ENCODE measurements at places on chromosomes 5 and 9. TPM values are rescaled to one million over a fixed set of nuclear protein-coding genes. Genes with fewer than 3 reads are reported as not detected.

FAM169A gene
- 0.13 TPM for total RNA-seq

SLC45A2 gene
- 0.17 TPM for total RNA-seq

PTGER4 gene
- 25.0 TPM for total RNA-seq

LCN2 gene
- not detected for total RNA-seq

ZNF483 gene
- total RNA-seq, result 1.6 TPM

PITX1 gene
- total RNA-seq, result 3.5 TPM

MVB12B gene
- 3.5 TPM for total RNA-seq

GPR150 gene
- total RNA-seq, result 0.40 TPM

NR5A1 gene
- not detected for total RNA-seq

S100Z gene
- not detected for total RNA-seq

PAEP gene
- total RNA-seq, result not detected

ANKRD34B gene
- total RNA-seq, result not detected

IER5L gene
- 58.8 TPM for total RNA-seq

HNRNPH1 gene
- total RNA-seq, result 475 TPM

CEL gene
- 0.20 TPM for total RNA-seq

KYAT1 gene
- total RNA-seq, result 13.3 TPM

CD72 gene
- 0.78 TPM for total RNA-seq

NIPAL4 gene
- 0.07 TPM for total RNA-seq

SIT1 gene
- 0.07 TPM for total RNA-seq

C9 gene
- not detected for total RNA-seq

UAP1L1 gene
- 38.3 TPM for total RNA-seq

GDA gene
- total RNA-seq, result not detected

ALDH1B1 gene
- total RNA-seq, result 18.4 TPM

FAF2 gene
- total RNA-seq, result 42.4 TPM

HTR4 gene
- 0.07 TPM for total RNA-seq

RIC1 gene
- 40.3 TPM for total RNA-seq

TSSK1B gene
- total RNA-seq, result 0.46 TPM

ITGA2 gene
- total RNA-seq, result 167 TPM

PCDHA9 gene
- total RNA-seq, result 0.07 TPM

CDKN2B-AS1 gene
- total RNA-seq, result 1.3 TPM

HSPB3 gene
- total RNA-seq, result 0.85 TPM

ZSWIM6 gene
- 13.7 TPM for total RNA-seq

IL5 gene
- not detected for total RNA-seq

SLC4A9 gene
- 0.07 TPM for total RNA-seq

MAMDC2 gene
- 4.7 TPM for total RNA-seq

CATSPER3 gene
- total RNA-seq, result 0.10 TPM

FOXD4 gene
- total RNA-seq, result 0.13 TPM

PCDHA6 gene
- total RNA-seq, result 0.76 TPM

PGM5 gene
- total RNA-seq, result 33.3 TPM

LHFPL2 gene
- 83.6 TPM for total RNA-seq
